ENCODE measurements at places on chromosomes 7 and 10. TPM values are rescaled to one million over a fixed set of nuclear protein-coding genes. Genes with fewer than 3 reads are reported as not detected.

GRCh38 chr10:77087366-77087765, 550.2 kb downstream of the KCNMA1 start:
- peak; percentile 21 for DNase-seq

- DNase-seq: no peak
Observed at GRCh38 chr7:134444961-134445315, 14.0 kb downstream of the AKR1B1 start.

DNA sequence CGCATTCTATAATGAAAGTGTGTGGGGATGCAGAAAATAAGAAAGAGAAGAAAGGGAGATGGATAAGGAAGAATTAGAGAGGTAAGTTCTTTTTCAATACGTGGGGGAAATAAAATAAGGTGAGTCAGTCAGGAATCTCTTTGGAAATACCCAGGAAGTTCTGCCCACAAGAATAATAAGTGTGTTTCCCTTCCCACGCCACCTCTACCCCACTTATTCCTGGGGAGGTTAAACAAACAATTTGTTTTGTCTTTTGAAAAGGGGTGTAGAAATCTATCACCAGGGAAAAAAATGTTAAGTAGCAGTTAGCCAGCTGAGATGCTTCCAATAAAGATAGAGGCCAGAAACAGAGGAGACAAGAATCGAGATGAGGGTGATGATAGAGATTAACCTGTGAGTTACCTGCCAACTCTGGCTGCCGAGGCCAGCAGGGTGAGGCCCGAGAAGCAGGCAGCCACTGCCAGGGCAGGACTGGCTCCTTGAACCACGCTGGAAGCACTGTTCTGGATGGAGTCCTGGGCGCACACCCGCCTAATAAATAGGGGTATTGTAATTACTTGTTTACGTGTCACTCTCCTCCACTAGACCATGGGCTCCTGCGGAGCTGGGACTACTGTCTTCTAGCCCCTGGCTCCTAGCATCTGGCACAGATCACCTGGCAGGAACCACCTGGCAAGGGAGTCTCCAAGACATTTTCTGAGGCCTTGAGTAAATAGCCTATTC, 191.3 kb downstream of the FGFR2 start:
- DNase-seq: peak; percentile 28

GRCh38 chr7:36945612-36946400, 221.5 kb upstream of the AOAH start:
- DNase-seq: no peak

DNA sequence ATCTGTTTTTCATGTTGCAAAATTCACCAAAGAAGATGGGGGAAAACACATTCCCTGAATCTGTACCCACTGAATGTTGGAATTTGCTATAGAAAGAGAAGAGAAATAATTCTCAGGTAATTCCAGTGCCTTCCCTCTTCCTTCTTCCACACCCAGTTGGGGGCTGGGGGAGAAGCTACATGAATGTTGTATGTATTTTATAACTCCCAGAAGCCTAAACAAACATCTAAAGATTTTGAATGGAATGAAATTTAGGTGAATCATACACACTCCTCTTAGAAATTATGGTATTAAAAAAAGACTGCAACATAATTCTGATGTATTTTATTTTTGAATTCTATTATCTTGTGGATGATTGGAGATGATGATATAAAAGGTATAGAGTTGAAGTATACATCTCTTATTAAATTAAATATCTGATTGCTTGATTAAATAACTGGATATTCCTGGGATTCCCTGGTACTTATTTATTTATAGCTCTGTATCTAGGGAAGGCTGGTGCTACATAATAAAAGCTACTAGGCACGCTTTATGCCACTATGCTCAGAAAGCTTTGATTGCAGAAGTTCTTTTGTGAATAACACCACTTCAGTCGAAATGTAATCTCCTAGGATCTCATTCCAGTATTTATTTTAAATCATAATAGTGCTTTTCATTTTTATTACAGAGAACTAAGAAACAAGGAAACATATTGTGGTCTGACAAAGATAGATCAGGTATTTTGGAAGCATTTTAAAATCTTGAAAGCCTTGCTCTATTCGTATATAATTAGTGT, 98.5 kb downstream of the MCU start:
- DNase-seq: no peak

GRCh38 chr7:84122582-84123360, 71.8 kb downstream of the SEMA3A start:
- no peak for DNase-seq

RBM20 gene
- total RNA-seq: 0.40 TPM

Data from HT1080 (cell line).